Jurkat, Clone E6-1 (cell line): ENCODE measurements at places on chromosomes 1 and 21.

DNA sequence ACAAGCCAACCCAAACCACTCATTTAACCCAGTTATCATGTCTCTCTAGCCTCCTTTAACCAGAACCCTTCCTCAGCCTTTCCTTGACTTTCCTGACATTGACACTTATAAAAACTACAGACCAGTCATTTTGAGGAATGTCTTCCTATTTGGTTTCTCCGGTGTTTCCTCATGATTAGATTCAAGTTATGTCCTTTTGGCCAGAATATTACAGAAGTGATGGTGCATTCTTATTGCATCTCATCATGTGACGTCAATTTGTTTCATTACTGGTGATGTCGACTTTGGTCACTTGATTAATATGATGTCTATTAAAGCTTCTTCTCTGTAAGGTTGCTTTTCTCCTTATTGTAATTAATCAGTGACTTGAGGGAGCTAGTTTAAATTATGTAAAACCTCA, 6.1 kb upstream of the RCSD1 start:
- DNase-seq, result no peak

GRCh38 chr1:21337454-21337927, 47.2 kb upstream of the ECE1 start:
- DNase-seq, result no peak

DNA sequence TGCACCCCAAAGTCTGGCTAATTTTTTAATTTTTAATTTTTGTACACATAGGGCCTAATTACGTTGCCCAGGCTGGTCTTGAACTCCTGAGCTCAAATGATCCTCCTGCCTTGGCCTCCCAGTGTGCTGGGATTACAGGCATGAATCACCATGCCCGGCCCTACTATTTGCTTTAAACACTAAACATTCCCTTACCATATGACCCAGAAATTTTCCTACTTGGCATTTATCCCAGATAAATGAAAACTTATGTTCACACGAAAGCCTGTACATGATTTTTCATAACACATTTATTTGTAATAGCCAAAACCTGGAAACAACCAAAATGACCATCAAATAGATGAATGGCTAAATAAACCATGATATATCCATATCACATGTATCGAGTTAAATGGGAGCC, 35.8 kb downstream of the NDUFS5 start:
- no peak for DNase-seq

DNA sequence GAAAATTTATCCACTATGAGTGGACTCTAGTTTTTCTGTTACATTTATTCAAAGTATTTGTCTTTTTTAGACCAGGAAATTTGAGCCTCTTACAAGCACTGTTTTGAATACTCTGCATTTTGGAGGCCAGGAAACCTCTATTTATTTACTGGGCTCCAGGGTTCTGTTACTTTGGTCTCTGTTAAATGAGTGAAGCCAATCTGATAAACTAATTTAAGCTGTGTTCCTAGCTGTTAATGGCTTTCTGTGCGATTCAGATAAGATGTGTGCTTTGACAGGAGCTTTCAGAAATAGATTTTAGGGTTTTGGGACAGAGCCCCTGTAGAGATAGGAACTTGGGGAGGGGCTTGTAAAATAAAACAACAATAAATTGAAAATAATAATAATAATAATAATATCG, 23.9 kb downstream of the ACKR1 start:
- no peak for DNase-seq

GRCh38 chr1:242402956-242403355, 121.5 kb downstream of the PLD5 start:
- DNase-seq, result no peak

GRCh38 chr1:27154469-27154990, 395 bp downstream of the SLC9A1 start:
- DNase-seq, result no peak

- DNase-seq, result no peak
Observed at GRCh38 chr1:206672844-206673758, 11.6 kb upstream of the MAPKAPK2 start.

GRCh38 chr1:195960580-195960979, 647.7 kb downstream of the KCNT2 start:
- no peak for DNase-seq

DNA sequence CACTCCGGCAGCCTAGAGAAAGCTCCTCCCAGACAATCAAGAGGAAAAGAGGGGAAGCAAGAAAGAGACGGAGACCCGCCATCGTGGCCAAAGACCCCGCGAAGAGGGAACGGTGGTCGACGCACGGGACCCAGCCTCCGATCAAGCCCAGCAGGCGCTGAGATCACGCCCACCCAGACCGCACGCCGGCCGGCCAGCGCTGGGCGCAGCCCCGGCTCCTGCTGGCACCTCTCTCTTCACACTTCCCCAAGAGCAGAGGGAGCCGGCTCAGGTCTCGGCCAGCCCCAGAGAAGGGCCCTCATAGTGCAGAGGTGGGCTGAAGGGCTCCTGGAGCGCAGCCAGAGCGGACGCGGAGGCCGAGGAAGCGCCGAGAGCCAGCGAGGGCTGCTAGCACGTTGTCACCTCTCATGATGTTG, 918.4 kb upstream of the ADAMTS5 start:
- no peak for DNase-seq

- DNase-seq, result no peak
Observed at GRCh38 chr1:86357796-86358195, 38.3 kb downstream of the ODF2L start.

GRCh38 chr1:25817840-25818501, 1.8 kb upstream of the MTFR1L start:
- DNase-seq, result no peak

DNA sequence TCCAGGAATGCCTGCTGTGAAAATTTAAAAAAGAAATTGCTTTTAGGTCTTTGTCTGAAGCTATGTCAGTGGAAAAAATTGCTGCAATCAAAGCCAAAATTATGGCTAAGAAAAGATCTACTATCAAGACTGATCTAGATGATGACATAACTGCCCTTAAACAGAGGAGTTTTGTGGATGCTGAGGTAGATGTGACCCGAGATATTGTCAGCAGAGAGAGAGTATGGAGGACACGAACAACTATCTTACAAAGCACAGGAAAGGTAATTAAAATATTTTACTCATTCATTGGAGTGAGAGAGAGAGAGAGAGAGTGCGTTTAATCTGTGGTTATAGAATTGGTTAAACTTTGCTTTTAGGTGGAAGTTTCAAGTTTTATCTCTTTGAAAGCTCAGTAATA, 20.0 kb downstream of the CDC73 start:
- DNase-seq, result peak; percentile 66

GRCh38 chr1:22841860-22842281, 130.8 kb downstream of the LACTBL1 start:
- no peak for DNase-seq

DNA sequence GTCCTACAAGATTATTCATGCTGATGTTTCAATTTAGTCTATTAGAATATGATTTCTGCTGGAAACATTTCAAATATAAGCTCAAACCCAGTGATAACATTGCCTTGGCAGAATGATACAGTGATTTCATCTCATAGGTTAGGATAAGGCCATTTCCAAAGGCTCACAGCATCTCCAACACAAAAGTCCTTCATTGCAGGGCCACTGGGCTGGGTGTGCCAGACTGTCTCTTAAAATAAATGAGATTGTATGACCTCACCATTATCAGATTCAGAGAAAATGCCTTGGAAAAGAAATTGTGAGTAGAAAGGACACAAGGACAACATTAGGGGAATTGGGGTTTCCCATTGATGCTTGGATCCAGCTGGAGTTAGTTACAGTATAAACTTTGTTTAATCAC, 30.4 kb downstream of the NGF start:
- DNase-seq, result no peak

DNA sequence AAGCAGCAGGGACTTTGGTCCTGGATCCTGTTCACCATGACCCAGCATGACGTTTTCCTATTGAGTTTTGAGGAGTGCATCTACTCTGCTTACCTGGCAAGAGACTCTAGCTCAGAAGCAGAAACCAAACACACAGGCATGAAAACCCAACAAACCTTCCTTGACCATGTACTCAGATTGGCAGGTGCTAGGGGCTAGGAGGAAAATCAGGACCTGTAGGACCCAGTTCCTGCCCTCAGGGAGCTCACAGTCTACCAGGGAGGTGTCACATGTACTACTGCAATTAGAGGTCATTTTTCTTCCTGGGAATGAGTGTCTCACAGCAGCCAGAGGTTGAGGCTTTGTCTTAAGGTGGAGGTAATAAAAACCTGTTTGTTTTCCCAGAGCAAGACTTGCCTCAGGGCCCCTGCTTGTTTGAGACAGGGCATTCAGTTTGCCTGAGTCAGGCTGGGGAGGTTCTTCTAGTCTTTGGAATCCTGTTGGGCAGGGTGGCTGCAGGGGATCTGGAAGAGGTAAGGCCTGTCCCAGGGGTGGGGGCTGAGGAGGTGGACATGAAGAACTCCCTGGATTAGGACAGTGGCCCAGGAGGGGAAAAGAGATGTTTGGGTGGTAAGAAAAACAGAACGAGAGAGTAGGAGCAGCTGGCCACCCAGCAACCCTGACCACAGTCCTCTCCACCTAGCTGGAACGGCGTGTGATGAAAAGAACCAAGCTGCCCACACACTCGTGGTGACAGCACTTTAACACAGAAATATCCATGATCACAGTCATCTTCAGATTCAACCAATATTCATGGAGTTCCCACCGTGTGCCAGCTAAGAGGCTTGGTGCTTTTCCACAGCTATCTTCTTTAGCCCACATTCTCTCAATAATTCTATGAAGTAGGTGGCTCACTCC, 30.8 kb downstream of the IER5 start:
- no peak for DNase-seq

DNA sequence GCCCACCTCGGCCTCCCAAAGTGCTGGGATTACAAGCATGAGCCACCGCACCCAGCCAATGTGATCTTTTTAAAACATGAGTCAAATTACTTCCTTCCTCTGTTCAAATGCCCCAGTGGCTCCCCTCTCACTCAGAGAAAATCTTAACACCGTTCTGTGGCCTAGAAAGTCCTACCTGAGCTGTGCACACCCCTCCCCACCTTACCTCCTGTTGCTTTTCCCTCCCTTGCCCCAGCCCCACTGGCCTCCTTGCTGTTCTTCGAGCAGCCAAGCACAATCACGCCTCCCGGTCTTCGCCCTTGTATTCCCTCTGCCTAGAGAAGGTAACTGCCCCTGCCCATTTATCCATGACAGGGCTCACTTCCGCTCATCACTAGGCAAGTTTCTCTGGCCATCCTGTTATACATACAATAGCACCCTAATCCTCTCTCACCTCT, 62.6 kb upstream of the RPL11 start:
- no peak for DNase-seq

DNA sequence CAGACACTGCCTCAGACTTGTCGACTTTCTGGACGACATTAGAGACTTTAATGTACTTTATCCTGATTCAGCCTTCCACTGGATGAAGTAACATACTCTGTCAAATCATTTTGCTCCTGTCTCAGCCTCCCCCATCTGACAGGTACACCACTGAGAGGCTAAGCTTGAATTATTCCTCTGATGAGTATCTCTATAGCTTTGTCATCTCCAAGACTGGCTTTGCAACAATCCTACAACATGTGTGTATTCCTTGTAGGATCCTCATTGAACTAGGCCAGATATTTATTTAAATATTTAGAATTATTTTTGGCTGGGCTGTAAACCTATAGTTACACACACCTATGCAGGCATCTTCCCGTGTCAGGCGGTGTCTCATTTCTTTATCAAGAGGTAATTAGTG, 1.1 kb upstream of the TRIM58 start:
- no peak for DNase-seq

GRCh38 chr1:19169642-19170041, 40.4 kb downstream of the UBR4 start:
- no peak for DNase-seq

GRCh38 chr21:17488620-17489019, 24.2 kb upstream of the CXADR start:
- DNase-seq, result no peak
